ENCODE measurements at places on chromosomes 7 and 10. TPM values are rescaled to one million over a fixed set of nuclear protein-coding genes. Genes with fewer than 3 reads are reported as not detected.

DNA sequence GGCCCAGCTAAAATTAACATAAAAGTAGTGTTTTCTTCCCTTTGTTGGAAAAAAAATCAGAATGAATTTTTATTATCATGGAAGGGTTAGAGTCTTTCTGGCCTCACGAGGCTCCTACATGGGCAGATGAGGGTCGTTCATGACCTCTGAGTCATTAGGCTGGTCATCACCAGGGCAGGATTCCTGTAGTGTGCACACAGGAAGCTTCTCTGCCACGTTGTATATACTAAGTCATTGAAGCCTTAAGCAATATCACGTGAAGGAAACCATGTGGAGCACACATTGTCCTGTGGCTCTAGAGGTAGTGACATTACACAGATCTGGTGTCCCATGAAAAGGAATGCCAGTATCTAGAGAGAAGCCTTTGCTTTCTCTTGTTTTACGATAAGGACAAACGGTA is 84.7 kb upstream of the C1QL3 start:
- DNase-seq, result peak; percentile 41
- H3K4me1 ChIP-seq, result peaks cover 3% of the 10 kb centered on the region
- H3K27me3 ChIP-seq, result no peaks in the 10 kb centered on the region
- no peak overlapping the region for H3K27ac ChIP-seq
- no peak overlapping the region for H3K4me3 ChIP-seq

DNA sequence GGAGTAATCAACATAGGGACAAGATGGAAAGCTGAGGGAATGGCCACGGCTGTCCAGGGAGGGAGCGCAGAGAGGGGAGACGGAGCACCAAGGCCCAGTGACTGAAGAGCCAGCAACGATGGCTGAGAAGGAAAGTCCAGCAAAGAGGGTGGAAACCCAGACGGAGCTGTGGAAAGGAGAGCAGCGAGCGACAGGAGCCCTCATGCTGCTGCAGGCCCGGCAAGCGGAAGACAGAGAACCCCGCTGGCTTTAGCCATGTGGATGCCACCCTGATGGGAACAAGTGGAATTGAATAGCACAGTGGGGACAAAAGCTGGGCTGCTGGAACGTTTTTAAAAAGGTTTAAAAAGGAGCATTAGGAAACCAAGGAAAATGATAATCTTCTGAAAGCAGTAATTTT is 82.9 kb upstream of the DDC start:
- peaks cover 4% of the 10 kb centered on the region for H3K4me1 ChIP-seq
- no peak for DNase-seq
- H3K4me3 ChIP-seq, result no peak overlapping the region
- no peak overlapping the region for H3K27ac ChIP-seq

DNA sequence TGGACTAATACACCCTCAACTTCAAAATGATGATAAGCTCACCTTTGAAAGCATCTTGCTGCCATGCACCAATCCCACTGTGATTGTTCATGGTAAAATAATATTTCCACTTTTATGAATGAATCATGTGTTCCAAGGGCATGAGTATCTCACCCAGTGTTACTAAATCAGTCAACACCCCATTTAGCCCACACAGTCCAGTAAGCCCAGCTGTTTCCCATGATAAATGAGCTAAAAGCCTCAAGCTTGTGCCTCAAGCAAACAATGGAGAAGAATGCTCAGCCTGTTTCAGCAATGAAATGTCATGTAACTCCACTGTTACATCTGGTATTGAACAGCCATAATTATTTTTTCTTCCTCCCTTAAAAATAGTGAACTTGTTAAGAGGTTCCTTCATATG is 442.5 kb downstream of the XPNPEP1 start:
- no peak overlapping the region for H3K27ac ChIP-seq
- H3K27me3 ChIP-seq, result peaks cover 13% of the 10 kb centered on the region
- peak; percentile 43 for DNase-seq

DNA sequence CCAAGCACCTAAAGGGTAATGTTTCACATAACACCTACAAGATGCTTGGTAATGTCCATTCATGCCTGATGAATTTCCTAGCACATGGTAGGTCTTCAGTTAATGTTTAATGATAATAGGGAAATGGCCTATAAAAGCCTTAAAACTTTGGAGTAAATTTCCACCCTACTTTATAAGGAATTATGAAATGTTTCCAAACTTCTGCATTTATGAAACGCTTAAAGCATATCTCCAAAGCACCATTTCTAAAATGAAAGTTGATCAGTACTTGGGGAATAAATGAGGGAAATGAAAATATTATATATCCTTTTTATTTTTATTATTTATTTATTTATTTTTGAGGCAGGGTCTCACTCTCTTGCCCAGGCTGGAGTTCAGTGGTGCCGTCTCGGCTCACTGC is 51.8 kb downstream of the INPP5F start:
- DNase-seq, result no peak
- no peaks in the 10 kb centered on the region for H3K27me3 ChIP-seq
- H3K36me3 ChIP-seq, result no peaks in the 10 kb centered on the region
- H3K27ac ChIP-seq, result no peak overlapping the region

GRCh38 chr7:156942708-156943090 is 6.8 kb upstream of the NOM1 start:
- H3K27ac ChIP-seq, result no peak overlapping the region
- no peaks in the 10 kb centered on the region for H3K36me3 ChIP-seq
- DNase-seq, result peak; percentile 22
- no peak overlapping the region for H3K4me3 ChIP-seq

DNA sequence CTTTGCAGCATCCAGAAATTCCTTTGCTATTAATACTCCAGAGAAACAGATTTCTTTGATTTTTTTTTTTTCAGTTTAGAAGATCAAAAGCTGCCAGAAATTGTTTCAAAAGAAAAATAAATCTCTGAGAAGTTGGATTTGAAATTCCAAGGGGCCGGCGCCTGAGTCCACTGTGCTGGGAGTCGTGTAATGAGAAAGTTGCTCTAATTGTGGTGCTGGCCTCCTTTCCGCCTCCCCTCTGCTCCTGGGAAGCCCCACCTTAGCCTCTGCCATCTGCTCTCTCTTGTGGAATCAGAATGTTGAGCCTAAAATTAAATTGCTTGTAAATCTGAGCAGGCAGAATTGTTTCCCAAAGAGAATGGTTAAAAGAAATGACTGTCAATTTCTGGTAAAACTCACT is 93.3 kb downstream of the EMX2 start:
- no peaks in the 10 kb centered on the region for H3K27me3 ChIP-seq
- H3K4me3 ChIP-seq, result no peak overlapping the region
- H3K36me3 ChIP-seq, result no peaks in the 10 kb centered on the region
- no peak overlapping the region for H3K27ac ChIP-seq
- H3K4me1 ChIP-seq, result no peaks in the 10 kb centered on the region

GRCh38 chr7:131425992-131426391 is 98.3 kb downstream of the MKLN1 start:
- H3K4me1 ChIP-seq, result peaks cover 2% of the 10 kb centered on the region
- no peak overlapping the region for H3K4me3 ChIP-seq
- DNase-seq, result no peak

DNA sequence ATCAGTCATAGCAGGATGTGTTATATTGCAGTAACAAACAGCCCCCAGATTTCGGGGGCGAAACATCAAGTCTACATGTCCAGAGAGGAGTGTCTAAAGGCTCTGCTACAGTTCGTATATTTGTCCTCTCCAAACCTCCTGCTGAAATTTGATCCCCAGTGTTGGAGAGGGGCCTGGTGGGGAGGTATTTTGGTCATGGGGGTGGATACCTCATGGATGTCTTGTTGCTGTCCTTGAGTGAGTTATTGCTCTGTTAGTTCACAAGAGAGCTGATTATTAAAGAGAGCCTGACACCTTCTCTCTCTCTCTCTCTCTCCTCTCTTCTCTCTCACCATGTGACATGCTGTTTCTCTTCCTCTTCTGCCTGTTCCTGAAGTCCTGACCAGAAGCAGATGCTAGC is 343.7 kb downstream of the TCERG1L start:
- H3K27ac ChIP-seq, result no peak overlapping the region
- no peaks in the 10 kb centered on the region for H3K36me3 ChIP-seq
- no peak overlapping the region for H3K4me3 ChIP-seq
- DNase-seq, result no peak
- H3K27me3 ChIP-seq, result no peaks in the 10 kb centered on the region
- no peaks in the 10 kb centered on the region for H3K4me1 ChIP-seq

DNA sequence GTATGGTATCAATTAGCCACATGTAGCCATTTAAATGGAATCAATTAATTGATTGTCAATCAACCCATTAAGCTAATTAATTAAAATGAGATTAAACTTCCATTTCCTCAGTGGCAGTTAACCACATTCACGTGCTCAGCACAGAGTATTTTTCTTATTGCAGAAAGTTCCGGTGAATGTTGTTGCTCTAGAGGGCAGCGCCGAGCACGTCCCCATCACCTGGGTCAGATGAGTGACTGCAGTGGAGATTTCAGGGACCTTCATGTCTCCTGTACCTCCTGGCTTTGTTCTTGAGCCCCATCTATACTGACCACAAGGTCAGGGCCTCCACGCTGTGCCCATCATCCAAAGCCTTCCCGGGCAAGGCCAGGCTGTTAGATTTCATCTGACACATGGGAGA is 168.8 kb upstream of the MKI67 start:
- no peak for DNase-seq
- H3K27ac ChIP-seq, result no peak overlapping the region
- H3K27me3 ChIP-seq, result no peaks in the 10 kb centered on the region
- H3K36me3 ChIP-seq, result no peaks in the 10 kb centered on the region
- H3K4me3 ChIP-seq, result no peak overlapping the region

- DNase-seq, result peak; percentile 15
- H3K27ac ChIP-seq, result no peak overlapping the region
- H3K4me3 ChIP-seq, result no peak overlapping the region
- H3K27me3 ChIP-seq, result no peaks in the 10 kb centered on the region
- H3K4me1 ChIP-seq, result 0 out of 2 replicates have a peak, but pooled peaks cover 5% of the 10 kb centered on the region
These were observed 105.7 kb downstream of the PHTF2 start for GRCh38 chr7:77904252-77904651.

DNA sequence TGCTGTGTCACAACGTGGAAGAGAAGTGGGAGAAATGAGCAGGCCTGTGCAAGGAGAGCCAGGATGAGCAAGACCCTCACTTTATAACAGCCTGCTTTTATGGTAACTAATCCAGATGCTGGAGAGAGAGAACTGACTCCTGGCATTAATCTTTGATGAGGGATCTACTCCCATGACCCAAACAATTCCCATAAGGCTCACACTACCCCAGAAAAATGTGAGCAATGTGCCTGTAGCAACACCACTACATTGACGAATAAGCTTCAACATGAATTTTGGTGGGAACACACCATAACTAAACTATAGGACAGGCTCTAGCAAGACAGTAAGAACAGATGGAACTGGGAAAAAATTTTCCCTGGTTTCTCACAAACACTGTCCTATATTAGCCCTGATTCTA is 173.6 kb upstream of the PRSS58 start:
- H3K4me1 ChIP-seq, result peaks cover 2% of the 10 kb centered on the region
- no peak for DNase-seq
- H3K27ac ChIP-seq, result no peak overlapping the region
- H3K4me3 ChIP-seq, result no peak overlapping the region

The ENTPD1 gene
- not detected for total RNA-seq

The UCN3 gene
- not detected for total RNA-seq

The OR2A7 gene
- not detected for total RNA-seq

The SKIDA1 gene
- not detected for total RNA-seq

The TFR2 gene
- 0.11 TPM for total RNA-seq

The FAM131B gene
- total RNA-seq, result 3.0 TPM

The NEUROG3 gene
- total RNA-seq, result not detected

The JAKMIP3 gene
- total RNA-seq, result not detected

Data from GM23248 (cell line).